ENCODE measurements at places on chromosomes 5 and 9.

- peak; percentile 16 for DNase-seq
These were observed 8.0 kb downstream of the PTCD2 start for GRCh38 chr5:72328172-72328571.

DNA sequence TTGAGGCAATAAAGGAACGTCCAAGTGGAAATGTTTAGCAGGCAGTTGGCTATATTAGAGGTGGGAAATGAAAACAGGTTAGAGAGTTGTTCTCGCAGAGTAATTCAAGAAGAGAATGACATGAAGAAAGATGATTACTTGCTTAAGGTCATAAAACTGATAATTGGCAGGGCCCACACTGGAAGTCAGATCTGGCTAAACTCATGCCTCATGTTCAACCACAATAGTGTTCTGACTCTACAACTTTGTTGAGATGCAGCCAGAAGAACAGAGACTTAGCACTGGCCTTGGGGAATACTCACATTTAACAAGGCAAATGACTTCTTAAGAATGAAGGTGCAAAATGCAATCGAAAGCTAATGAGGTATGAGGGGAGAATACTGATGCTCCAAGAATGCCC lies 27.2 kb upstream of the TNFSF8 start:
- DNase-seq: no peak

- no peak for DNase-seq
These were observed 85.5 kb upstream of the CTSL start for GRCh38 chr9:87640385-87640795.

- DNase-seq: no peak
These were observed 19.3 kb downstream of the HK3 start for GRCh38 chr5:176879663-176880361.

DNA sequence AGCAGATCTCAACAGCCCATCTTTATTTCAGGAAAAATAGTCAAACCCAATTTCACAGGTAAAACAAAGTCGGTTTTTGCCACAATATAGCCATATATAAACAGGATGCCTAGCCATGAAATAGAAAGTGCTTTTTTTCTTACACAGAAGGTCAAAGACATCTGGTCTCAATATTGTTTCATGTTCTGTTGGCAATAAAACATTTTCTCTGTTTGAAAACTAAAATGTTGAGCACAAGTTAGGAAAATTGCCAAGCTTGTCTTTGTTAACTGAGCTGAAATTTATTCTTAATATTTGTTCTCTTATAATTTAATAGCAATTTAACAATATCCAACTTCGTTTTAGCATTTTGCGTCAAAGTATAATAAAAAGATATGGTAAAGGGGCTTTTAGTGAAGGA lies 673.4 kb downstream of the DTWD2 start:
- DNase-seq: no peak

DNA sequence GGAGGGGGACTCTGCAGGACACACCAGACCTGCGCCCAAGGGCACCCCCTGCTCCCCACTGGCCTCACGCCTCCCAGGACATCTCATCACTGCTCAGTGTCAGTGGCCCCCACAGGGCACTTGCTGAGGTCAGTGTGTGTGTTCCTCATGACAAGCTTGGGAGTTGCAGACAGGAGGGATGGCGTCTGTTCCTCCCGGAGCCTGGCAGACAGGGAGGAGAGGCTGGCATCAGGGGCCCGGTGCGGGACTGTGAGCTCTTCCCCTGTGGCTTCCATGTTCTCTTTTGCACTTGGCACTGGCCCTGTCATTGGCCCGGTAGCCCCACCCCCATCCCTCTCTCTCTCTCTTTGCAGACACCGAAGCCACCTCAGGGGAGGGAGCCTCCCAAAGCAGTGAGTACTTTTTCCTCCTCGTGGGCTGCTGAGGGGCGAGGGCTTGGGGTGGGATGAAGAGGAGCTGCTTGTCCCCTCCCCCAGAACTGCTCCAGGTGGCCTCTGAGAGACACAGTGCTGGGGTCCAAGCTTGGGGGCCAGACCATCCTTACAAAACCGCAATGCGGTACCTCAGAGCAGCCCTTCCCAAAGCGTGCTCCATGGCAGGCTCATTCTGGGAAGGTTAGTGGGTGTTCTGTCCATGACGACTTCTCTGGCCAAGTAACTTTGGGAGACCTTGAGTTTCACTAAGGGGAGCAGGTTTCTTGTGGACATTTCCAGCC lies 75.7 kb downstream of the AMBP start:
- no peak for DNase-seq

DNA sequence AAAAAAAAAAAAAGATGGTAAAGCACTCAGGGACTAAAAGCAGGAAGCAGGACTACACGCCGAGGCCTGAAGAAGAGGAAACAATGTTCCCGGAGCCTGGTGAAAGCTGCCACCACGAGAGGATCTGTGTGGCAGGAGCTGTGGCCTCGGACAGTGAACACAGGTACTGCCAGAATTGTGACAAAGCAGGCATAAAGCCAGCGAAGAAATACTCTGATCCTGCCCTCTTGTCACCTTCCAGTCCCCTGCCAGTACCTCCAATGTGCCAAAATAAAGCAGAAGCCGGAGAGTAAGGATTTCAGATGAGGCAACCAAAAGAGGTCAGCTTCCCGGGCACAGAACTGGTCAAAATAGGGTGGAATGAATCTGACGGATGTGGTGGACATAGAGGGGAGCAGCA lies 211.5 kb upstream of the TARS1 start:
- DNase-seq: no peak

DNA sequence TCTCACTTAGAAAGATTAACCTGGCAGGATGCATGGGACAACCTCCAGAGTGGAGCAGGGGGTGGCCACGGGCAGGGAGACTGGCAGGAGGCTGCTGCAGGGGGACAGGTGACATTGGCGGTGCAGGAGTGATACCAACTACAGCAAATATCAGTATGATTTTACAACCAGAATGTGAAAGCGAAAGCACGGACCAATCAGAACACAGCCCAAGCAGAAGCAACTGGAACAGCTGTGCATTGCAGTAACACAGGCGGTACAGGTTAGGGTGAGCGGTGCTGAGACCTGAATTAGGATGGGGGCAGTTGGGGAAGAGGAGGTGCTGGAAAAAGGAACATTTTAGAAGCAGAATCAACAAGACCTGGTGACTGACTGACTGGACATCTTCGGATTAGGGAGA lies 29.3 kb downstream of the POLR1E start:
- DNase-seq: no peak

DNA sequence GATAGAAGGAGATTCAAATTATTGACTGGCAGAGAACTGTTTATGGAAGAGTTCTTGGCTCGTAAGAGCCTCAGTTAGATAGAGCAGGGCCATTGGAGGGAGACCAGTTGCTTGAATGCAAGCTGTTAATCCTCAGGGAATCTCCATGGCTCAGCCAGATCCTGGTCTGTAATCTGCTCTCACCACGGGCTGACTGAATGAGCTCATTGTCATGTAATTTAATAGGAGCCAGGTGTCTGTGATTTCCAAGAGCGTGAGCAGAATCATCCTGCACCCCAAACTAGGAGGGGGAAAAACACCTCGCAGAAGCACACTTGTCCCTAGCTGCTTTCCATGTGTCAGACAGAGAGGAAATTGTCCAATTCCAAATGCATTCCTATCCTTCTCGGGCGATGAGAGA lies 19.1 kb upstream of the KCNMB1 start:
- DNase-seq: peak; percentile 52

GRCh38 chr9:133199648-133200321 lies 9.3 kb downstream of the OBP2B start:
- peak; percentile 63 for DNase-seq

DNA sequence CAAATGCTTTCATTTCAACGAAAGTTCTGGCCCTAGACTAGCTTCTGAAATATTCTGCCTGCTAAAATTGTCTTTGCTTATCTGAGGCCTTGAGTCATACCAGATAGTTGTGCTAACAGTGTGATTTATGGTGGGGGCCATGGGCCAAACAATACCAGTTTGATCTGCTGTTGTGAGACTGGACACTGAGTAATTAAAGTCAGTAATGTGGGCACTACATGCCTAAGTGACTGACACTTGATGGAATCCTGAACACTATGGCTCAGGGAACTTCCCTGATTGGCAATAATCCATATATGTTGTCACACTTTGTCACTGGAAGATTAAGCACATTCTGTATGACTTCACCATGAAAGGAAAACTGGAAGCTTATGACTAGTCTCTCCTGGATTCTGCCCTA lies 127.6 kb upstream of the CYLC2 start:
- DNase-seq: no peak

GRCh38 chr5:57299986-57300385 lies 126.1 kb downstream of the GPBP1 start:
- no peak for DNase-seq

GRCh38 chr5:96143450-96143849 lies 181.8 kb upstream of the ELL2 start:
- no peak for DNase-seq

GRCh38 chr5:1279443-1280151 lies 15.3 kb downstream of the TERT start:
- no peak for DNase-seq

DNA sequence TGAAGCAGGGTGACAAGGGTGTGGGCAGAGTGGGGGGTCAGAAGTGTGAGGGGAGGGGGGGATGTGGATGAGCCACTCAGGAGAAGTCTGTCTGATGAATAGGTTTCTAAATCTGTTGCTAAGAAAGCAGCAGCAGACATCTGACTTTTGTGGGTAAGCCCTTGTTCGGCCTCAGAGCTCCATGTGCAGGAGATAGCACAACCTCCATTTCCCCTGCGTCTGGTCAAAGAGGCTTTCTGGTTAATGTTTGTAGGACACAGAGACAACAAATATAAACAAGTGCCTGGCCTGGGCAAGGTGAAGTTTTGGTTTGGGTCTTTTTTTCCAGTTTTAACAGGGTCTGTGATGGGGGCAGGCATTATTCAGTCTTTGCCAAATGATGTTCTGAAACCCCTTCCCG lies 57.0 kb upstream of the GNE start:
- DNase-seq: no peak

GRCh38 chr5:81856948-81857928 lies 106.3 kb upstream of the SSBP2 start:
- peak; percentile 46 for DNase-seq

DNA sequence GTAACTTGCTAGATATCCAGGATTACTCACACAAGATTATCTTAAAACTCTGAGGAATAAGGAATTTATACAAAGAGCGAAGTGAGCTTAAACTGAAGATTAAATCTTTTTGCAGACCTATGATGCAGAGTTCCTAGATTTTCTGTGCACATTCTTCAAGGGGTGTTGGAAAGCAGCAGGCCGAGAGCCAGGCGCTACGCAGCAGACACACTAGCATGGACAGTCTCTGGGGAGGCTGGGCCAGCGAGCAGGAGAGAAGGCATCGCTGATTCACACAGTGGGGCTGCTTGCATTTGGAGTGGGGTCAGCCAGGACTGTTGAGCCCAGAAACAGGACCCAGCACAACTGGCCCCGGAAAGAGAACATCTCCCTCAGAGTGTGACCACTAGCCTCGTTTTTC lies 136.3 kb downstream of the ADAMTS16 start:
- no peak for DNase-seq

GRCh38 chr9:87338088-87338989 lies 159.3 kb upstream of the DAPK1 start:
- no peak for DNase-seq

GRCh38 chr5:95931079-95931833 lies 30.4 kb downstream of the ELL2 start:
- no peak for DNase-seq

DNA sequence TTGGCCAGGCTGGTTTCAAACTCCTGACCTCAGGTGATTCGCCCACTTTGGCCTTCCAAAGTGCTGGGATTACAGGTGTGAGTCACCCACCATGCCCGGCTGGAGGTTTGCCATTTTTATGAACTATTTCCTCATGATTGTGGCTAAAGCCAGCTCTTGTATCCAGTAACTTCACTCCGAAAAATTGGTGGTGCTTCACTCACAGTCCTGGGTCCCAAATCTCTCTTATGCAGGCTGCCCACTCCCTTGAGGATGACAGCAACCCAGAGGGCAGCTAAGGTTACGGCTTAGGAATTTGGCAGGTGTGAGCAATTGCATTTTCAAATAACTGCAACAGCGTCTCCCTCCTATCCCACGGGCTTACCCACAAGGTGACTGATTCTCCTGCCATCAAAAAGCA lies 23.4 kb upstream of the FUBP3 start:
- DNase-seq: no peak

DNA sequence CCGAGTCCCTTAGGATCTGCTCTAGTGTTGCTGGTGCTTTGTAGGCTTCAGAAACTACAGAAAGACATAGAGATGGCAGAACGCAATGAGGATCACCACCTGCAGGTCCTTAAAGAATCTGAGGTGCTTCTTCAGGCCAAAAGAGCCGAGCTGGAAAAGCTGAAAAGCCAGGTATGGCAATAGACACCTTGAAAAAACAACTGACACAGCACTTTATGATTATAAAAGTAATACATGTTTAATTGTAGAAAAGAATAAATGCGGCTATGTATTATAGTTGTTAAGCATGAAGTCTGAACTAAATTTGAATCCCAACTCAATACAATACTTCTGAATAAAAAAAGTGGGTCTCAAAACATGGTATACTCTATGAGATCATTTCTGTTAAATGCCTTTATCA lies 43.7 kb downstream of the RAB14 start:
- no peak for DNase-seq

DNA sequence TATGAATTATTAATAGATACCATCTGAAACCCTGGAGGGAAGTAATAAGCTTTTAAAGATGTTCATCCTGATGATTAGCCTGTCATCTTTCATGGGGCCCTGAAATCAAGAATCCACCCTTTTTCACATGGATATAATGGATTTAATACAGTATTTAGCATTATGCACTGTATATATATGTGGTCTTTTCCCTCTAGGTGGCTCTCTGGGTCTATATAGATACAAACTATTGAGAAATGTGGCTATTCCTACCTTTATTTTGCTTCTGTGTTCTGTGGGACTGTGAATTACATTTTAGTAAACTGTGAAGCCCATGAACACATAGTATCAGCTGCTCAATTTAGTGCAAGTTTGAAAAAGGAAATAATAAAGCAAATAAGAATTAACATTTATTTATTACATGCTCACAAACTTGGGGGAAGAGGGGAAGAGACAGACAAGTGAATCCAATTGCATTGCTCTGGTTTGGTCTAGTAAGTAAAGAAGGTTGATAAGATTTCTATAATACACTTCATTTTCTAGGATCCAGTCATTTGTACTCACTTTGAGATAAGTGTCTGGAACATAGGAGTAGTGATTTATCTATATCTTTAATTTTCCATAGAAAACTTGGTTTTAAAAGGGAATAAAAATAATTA lies 112.2 kb downstream of the SCAMP1 start:
- DNase-seq: no peak

DNA sequence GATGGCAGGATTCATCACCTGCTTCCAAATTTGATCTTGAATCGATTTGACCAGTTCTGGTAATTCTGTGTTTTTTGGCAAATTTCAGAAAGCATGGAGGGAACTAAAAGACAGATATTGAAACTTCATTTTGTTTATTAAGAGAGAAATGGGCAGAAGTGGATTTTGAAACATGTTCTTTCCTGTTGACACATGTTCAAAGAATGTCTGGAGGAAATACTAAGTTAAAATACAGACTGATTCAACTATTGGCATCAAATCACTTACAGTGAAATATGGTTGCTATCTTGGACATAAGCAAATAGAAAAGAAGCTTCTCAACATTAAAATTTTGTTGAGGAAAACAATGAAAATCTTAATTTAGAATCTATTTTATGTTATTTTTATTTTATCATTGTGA lies 19.3 kb upstream of the GZMK start:
- no peak for DNase-seq

- DNase-seq: no peak
These were observed 386.1 kb downstream of the DNAH5 start for GRCh38 chr5:13558408-13558807.

GRCh38 chr5:53291528-53291927 lies 182.0 kb upstream of the MOCS2 start:
- no peak for DNase-seq

- DNase-seq: no peak
These were observed 74.7 kb downstream of the TMEM161B start for GRCh38 chr5:88193896-88194295.

GRCh38 chr9:92562461-92562967 lies 26.7 kb upstream of the ECM2 start:
- no peak for DNase-seq
